ENCODE measurements at places on chromosomes 7 and 10.

DNA sequence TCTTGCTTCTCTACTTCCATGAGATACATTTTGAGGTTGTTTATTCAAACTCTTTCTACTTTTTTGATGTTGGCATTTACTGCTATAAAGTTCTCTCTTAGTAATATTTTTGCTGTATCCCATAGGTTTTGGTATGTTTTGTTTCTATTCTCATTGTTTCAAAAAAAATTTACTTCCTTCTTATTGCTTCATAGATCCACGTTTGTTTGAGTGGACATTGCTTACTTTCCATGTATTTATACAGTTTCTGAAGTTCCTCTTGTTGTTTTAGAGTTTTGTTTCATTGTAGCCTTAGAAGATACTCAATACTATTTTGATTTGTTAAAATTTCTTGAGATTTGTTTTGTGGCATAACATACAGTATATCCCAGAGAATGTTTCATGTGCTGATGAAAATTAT lies 13.7 kb downstream of the TAS2R40 start:
- no peak for DNase-seq

DNA sequence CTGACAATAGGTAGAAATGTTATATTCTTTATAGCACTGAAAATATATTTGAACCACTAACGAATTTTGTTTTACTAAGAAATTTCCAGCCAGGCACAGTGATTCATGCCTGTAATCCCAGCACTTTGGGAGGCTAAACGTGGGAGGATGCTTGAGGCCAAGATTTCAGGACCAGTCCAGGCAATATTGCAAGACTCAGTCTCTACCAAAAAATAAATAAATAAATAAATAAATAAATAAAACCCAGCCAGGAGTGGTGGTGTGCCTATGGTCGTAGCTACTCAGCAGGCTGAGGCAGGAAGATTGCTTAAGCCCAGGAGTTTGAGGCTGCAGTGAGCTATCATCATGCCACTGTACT lies 39.8 kb downstream of the PIP4K2A start:
- DNase-seq = no peak

GRCh38 chr7:47513741-47514241 lies 68.1 kb downstream of the TNS3 start:
- peak; percentile 55 for DNase-seq

GRCh38 chr7:122637784-122638183 lies 61.1 kb downstream of the RNF133 start:
- no peak for DNase-seq

DNA sequence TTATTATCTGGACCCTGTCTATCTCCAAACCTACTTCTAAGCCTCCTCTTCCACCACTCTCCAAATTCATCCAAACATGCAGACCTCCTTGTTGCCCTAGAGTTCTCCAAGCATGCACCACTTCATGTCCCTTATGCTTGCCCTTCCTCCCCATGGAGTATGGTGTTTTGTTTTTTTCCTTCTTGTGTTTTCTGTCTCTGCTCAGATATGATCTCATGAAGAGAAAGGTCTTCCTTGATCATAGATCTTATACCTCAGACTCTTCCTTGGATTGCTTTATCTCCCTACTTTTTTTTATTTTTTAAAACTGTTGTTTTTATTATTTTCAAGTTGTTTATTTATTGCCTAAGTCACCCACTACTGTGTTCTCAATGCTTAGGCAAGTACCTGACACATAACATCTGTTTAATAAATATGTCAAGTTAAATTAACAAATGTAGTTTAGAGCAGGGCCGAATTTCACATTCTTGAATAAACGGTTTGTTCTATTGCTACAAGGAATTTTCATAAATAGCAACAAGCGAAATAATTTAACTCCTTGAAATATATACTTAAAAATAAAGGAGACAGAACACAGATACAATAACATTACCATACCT lies 84.5 kb downstream of the HGF start:
- DNase-seq = no peak

All from GDM1 (cell line).